Chondrocyte (in vitro differentiated cells): ENCODE measurements at places on chromosomes 4 and X. TPM values are rescaled to one million over a fixed set of nuclear protein-coding genes. Genes with fewer than 3 reads are reported as not detected.

DNA sequence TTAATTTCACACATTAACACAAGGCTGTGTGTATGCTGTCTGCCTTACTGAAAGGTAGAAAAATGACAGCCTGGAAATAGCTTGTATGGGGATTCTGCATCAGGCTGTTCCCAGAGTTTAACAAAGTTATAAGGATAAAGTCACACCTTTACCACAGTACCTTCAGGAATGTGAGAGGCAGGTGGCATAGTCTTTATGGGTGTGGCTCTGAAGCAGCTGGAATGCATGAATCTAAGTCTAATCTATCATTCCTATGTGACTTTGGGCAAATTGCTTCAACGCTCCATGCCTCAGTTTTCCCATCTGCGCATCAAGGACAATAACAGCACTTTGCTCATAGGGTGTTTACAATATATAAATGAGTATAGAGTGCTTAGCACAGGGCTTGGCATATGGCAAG is 84.2 kb upstream of the EGFL6 start:
- no peak for DNase-seq

The XAGE1A gene
- not detected in 3 replicates for total RNA-seq

DNA sequence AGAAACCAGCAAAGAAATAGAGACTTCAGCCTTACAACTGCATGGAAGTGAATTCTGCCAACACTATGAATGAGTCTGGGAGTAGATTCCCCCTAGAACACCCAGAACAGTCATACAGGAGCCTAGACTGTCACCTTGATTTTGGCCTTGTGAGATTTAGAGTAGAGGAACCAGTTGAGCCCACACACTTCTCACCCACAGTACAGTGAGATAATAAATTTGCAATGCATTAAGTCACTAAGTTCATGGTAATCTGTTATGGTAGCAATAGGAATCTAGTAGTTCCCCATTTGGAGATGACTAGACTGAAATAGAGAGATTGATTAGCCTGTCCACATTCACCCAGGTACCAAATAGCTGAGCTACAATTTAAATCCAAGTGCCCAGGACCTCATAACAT is 59.0 kb downstream of the FAM13A start:
- no peak for DNase-seq

The TMEM255A gene
- 0.10 to 0.15 TPM in 2 of 3 replicates, not detected in the other for total RNA-seq

The CYP2U1 gene
- 14.0 to 16.9 TPM (median 16.4 TPM) in 3 replicates for total RNA-seq

The SLC16A2 gene
- total RNA-seq: 17.7 to 23.1 TPM (median 18.3 TPM) in 3 replicates

GRCh38 chr4:150773032-150773431 is 191.1 kb downstream of the MAB21L2 start:
- no peak for DNase-seq

The EFHC2 gene
- not detected in 3 replicates for total RNA-seq

DNA sequence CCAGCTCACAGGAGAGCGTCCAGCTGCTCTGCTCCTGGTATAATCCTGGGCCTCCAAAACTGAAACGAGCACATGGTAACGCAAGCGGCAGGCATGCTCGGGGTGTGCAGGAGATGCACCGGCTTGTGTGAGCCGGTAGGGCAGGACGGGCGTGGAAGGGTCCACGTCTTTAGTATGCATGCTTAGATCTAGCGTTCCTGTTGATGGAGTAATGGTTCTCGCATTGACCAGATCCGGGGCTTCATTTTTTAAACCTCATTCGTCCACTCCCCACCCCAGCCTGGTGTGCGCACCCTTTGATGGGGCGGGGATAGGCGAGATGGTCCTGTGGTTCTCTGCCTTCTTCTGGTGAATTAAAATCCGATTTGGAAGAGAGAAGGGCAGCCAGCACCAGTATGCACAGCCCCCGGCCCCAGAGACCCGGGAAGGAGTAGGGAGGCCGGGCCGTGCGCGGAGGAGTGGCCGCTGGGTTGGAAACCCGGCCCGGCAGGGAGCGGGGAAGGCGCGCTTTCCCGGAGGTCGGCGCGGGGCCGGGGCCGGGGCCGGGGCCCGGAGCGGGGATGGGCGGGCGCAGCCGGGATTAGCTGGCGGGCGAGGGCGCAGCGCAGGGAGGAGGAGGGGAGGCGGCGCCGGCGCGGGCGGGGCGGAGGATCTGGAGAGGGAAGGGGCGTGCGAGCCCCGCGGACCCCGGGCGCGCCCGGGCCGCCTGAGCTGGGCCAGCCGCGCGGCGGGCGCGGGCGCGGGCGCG is 39.9 kb downstream of the FAM149A start:
- no peak for DNase-seq

DNA sequence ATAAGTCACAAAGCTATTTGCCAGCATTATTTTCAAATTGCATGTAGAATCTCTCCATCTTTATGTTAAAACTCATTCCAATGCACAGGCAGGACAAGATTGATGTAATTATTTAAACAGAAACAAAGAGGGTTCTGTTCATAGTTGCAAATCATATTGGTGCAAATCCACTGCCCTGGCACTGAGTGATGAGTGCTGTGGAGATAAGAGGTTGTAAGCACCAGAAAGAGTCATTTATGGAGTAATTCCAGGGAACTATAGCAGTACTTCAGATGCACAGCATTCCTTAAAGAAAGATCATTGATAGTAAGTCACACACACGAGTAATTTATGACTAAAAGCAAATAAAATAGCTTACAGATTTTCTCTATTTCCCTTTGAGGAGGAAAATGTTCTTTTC is 337.7 kb upstream of the CTSO start:
- DNase-seq: no peak

The TCEAL7 gene
- total RNA-seq: 12.0 to 16.5 TPM (median 15.8 TPM) in 3 replicates

- DNase-seq: no peak
These were observed 1.8 kb downstream of the MAML3 start for GRCh38 chr4:140152013-140152703.

The NRK gene
- 12.7 to 30.6 TPM (median 13.1 TPM) in 3 replicates for total RNA-seq
